ENCODE measurements at places on chromosomes 6 and 20.

- peak; percentile 57 for DNase-seq
These were observed 300.7 kb downstream of the CLIC5 start for GRCh38 chr6:45714741-45715507.

GRCh38 chr6:89485320-89485719, 52.4 kb downstream of the ANKRD6 start:
- no peak for DNase-seq

- DNase-seq: no peak
These were observed 108.9 kb downstream of the COL12A1 start for GRCh38 chr6:75096966-75097365.

DNA sequence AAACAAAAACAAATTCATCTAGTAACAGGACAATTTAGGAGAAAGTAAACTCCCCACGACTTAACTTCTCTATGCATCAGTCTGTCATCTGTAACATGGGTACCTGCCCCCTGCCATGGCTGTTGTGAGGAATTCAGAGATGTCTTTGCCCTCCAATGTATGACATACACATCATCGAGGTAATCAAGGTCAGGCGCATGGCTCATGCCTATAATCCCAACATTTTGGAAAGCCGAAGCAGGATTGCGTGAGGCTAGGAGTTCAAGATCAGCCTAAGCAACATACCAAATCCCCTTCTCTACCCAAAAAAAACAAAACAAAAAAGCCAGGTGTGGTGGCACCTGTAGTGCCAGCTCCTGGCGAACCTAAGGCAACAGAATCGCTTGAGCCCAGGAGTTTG, 9.0 kb downstream of the EEF1A1 start:
- no peak for DNase-seq

GRCh38 chr6:99589290-99589672, 17.4 kb upstream of the PRDM13 start:
- no peak for DNase-seq

GRCh38 chr6:136921936-136922684, at the start of gene SLC35D3:
TSS of gene SLC35D3 (plus strand) at chr6:136922301. CDS start at chr6:136922429, 128 bp downstream.
- DNase-seq: no peak

GRCh38 chr20:42484335-42484734, 705.4 kb downstream of the PTPRT start:
- no peak for DNase-seq

DNA sequence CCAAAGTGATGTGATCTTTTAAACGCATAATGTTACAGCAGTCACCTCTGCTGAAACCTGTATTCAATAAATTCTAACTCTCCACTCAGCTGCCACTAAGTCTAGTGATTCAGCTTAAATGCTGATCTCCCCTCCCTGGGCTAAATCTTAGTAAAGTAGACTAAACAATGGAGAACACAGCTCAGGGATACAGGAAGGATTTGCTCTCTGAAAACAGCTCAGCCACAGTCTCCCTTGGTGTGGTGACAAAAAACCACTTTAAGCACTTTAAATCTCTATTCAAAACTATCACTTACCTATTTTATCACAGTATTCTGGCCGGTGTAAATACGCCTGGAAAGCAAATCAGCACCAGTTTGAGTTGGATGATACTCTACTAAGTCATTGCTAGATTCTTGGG, 130.6 kb downstream of the RFX6 start:
- DNase-seq: no peak

- no peak for DNase-seq
These were observed 19.0 kb upstream of the MLN start for GRCh38 chr6:33822575-33823395.

- no peak for DNase-seq
These were observed 212.3 kb upstream of the ZNF217 start for GRCh38 chr20:53805895-53806384.

GRCh38 chr20:24388828-24389380, 80.5 kb upstream of the SYNDIG1 start:
- DNase-seq: no peak

- no peak for DNase-seq
These were observed 3.0 kb upstream of the CCR6 start for GRCh38 chr6:167119670-167120582.

DNA sequence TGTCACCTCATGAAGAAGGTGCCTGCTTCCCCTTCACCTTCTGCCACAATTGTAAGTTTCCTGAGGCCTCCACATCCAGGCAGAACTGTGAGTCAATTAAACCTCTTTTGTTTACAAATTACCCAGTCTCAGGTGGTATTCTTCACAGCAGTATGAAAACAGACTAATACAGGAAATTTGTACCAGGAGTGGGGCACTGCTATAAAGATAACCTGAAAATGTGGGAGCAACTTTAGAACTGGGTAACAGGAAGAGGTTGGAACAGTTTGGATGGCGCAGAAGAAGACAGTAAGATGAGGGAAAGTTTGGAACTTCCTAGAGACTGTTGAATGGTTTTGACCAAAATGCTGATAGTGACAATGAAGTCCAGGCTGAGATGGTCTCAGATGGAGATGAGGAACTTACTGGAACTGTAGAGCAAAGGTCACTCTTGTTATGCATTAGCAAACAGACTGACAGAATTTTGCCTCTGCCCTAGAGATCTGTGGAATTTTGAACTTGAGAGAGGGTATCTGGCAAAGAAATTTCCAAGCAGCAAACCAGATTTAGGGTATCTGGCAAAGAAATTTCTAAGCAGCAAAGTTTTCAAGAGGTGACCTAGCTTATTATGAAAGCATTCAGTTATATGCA, 23.5 kb upstream of the COL21A1 start:
- DNase-seq: no peak

DNA sequence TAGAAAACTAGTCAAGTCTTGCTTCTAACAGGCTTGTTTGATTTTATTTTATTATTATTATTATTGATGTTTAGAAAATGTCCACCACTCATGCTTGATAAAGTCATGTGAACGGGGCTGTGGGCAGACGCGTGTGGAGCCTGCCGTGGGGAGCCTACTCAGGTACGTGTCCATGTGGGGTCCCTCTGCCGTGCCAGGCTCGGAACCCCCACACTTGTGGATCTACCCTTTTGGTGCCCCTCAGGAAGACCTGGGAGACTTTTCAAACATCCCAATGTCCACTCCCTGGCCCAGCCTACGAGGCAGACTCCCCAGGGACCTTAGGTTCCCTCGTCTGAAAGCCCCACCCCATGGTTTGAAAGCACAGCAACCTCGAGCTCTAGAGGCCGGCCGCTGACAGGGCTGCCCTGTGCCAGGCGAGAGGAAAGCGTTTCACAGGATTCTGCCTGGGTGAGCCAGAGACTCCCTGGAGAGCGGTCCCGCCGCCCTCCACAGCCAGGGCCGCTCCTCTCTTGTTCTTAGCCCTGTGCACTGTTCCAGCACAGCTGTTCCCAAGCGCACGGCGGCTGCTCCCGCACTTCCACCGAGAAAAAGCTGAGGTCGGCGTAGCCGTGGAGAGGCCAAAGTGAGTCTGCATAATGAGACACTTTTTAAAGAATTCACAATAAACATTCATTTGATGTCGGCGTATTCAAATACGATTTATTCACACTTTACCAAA, 249.7 kb downstream of the TTLL2 start:
- DNase-seq: no peak

DNA sequence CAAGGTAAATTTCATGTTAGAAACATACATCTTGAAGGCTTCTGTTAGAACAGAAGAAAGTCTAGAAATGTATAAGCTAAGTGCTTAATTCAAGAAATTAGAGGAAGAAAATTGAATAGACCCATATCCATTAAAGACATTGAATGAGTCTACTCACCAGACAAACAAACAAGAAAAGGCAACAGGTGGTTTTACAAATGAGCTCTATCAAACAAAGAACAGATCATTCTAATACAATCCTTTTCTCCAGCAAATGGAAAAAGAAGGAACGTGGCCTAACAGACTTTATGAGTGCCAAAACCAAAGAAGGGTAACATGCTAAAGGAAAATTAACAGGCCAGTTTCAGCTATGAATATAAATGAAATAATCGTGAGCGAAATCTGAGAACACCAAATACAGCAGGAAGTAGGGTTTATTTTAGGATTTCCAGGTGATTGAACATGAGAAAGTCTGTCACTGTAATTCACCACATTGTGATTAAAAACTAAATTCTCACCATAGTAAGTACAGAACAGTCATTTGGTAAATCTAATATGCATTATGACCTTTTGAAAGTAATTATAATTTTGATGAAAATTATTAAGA, 22.6 kb downstream of the MTHFD1L start:
- DNase-seq: no peak

DNA sequence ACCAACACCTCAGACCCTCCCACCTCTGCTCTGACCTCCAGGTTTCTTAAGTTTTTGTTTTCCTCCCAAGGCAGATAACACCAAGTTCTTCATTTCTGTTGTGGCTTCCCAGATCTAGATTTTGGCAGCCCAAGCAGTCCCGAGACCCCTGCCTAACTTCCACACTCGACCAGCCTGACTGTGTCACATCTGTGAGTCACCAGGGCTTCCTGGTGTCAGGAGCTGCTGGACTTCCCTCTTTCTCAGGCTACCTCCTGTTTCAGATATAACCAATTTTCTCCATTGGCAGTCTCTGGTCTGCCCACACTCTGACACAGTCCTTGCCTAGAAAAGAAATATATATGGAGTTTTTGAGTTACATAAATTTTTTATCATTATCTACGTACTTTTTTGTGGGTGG, 46.1 kb upstream of the CCN6 start:
- DNase-seq: no peak

DNA sequence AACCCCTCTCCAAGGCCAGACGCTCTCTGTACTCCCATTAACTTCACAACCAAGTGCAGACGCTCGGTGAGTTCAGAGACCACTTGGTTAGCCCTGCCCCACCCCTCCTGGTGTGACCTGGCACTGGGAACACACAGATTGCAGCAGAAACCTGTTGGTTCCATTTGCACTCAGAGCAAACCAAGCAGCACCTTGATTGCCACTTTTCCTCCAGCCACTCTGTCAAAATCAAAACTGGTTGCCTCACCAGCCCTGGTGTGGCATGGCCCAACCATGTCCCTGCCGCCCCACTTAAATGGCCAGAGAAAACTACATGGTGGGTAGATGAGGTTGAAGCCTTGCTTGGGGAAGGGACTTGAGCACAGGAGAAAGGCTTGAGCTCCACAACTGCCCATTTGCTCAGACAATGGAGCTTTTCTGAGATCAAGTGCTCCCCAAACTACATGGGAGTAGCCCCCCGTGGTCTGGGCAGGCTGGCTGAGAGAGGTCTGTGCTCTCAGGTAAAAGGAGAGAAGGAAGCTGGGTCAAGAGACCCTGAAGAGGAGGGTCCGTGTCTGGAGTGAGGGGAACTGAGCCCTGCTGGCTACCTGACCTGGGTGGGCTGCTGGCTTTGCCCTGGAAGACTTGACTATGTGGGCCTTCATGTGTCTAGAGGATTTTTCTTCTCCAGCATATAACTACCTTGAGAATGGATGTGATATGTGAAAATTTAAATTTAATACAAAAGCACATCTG, 43.4 kb downstream of the PLCG1 start:
- DNase-seq: no peak
